Fibroblast of lung (primary cell): ENCODE measurements at places on chromosomes 4 and X.

DNA sequence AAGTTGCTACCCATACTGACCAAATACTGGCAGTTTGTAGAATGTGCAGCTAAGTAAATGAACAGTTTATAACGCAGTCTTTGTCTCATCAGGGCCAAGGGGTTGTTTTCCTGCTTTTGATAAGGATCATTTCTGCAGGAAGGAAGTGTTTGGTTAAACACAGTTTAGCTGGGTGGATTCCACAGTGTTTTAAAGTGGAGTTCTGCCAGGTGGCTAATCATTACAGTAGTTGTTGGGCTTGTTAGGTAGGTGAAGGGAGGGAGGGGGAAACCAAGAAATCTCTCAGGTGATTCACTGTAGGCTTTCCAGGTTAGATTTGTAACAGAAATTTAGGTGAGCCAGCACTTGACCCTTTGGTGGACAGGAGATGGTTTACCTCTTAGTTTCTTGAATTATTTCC is 58.1 kb downstream of the FNIP2 start:
- H3K27ac ChIP-seq = no peak overlapping the region
- H3K36me3 ChIP-seq = no peaks in the 10 kb centered on the region
- H3K27me3 ChIP-seq = no peaks in the 10 kb centered on the region
- no peak overlapping the region for H3K4me3 ChIP-seq

DNA sequence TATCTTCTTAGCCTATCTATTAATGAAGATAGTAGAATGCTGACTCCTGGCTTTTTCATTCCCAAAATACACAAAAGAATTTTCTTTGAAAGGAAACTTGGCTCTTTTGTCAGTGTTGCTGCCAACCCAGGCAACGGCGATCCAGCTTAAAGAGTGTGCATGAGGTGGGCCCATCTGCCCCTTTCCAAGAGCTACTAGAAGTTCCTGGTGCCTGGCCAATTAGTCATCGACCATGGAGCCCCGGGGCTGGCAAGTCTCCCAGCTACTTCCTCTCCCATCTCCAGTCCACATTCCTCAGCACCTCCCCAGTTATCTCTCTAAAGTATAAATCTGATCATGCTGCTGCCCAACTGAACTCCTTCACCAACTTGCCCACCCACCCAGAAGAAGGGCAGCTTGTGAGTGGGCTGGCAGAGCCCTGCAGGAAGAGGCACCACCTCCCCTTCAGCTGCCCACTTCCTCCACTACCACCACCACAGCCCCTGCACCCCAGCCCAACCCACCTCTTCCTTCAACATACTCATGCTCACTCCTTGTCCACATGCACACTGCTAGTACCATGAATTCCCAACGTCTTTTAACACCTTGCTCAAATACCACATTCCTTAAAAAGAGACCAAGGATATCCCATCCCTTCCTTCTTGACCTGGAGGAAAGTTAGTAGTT is 158.2 kb upstream of the MAP3K15 start:
- no peak overlapping the region for H3K27ac ChIP-seq
- H3K36me3 ChIP-seq = no peaks in the 10 kb centered on the region
- peak; percentile 95 for DNase-seq
- H3K4me3 ChIP-seq = no peak overlapping the region

- H3K36me3 ChIP-seq = no peaks in the 10 kb centered on the region
- H3K27me3 ChIP-seq = no peaks in the 10 kb centered on the region
- no peaks in the 10 kb centered on the region for H3K4me1 ChIP-seq
- no peak overlapping the region for H3K4me3 ChIP-seq
Measured at GRCh38 chr4:106978046-106978774, 57.9 kb downstream of the DKK2 start.

DNA sequence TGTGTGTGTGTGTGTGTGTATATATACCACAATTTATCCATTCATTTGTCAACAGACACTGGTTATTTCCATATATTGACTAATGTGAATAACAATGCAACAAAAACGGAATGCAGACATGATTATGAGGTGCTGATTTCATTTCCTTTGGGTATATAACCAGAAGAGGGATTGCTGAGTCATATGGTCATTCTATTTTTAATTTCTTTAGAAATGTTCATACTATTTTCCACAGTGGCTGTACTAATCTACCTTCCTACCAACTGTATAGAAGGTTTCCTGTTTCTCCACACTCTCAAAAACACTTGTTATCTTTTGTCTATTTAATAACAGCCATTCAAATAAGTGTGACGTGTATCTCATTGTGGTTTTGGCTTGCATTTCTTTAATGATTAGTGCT is 269.9 kb downstream of the OPHN1 start:
- no peak overlapping the region for H3K4me3 ChIP-seq
- H3K4me1 ChIP-seq = no peaks in the 10 kb centered on the region
- H3K27ac ChIP-seq = no peak overlapping the region
- no peaks in the 10 kb centered on the region for H3K36me3 ChIP-seq
- peak; percentile 3 for DNase-seq

- H3K36me3 ChIP-seq = no peaks in the 10 kb centered on the region
- peaks cover 29% of the 10 kb centered on the region for H3K4me1 ChIP-seq
- no peaks in the 10 kb centered on the region for H3K27me3 ChIP-seq
- no peak for DNase-seq
- H3K27ac ChIP-seq = no peak overlapping the region
- H3K4me3 ChIP-seq = no peak overlapping the region
Measured at GRCh38 chr4:128604840-128605239, 204.7 kb upstream of the JADE1 start.

DNA sequence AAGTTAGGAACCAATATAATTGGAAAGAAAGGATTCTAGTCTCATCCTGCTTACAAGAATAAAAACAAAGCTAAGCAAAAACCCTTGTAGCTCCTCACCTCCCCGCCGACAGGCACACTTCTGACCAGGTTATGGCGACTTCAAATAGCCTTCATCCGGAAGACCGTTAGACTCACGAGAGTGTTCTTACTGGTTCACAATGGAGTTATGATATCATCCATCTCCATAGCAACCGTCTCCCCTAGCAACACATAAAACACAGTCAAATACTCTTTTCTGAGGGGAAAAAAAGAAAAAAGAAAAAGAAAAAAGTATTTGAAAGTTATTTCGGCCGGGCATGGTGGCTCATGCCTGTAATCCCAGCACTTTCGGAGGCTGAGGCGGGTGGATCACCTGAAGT is at the start of gene IL13RA2:
Gene IL13RA2 (minus strand): TSS at position 162 of the 400 bp plus-strand sequence. CDS start 347 bp downstream, outside the sequence.
- DNase-seq = peak; percentile 15
- peak within 1 kb of the TSS; percentile 29 for H3K27ac ChIP-seq
- no peaks in the 10 kb centered on the region for H3K4me1 ChIP-seq
- H3K4me3 ChIP-seq = no peak within 1 kb of the TSS
- no peaks in the 10 kb centered on the region for H3K27me3 ChIP-seq
